ENCODE measurements at places on chromosomes 6 and 20.

DNA sequence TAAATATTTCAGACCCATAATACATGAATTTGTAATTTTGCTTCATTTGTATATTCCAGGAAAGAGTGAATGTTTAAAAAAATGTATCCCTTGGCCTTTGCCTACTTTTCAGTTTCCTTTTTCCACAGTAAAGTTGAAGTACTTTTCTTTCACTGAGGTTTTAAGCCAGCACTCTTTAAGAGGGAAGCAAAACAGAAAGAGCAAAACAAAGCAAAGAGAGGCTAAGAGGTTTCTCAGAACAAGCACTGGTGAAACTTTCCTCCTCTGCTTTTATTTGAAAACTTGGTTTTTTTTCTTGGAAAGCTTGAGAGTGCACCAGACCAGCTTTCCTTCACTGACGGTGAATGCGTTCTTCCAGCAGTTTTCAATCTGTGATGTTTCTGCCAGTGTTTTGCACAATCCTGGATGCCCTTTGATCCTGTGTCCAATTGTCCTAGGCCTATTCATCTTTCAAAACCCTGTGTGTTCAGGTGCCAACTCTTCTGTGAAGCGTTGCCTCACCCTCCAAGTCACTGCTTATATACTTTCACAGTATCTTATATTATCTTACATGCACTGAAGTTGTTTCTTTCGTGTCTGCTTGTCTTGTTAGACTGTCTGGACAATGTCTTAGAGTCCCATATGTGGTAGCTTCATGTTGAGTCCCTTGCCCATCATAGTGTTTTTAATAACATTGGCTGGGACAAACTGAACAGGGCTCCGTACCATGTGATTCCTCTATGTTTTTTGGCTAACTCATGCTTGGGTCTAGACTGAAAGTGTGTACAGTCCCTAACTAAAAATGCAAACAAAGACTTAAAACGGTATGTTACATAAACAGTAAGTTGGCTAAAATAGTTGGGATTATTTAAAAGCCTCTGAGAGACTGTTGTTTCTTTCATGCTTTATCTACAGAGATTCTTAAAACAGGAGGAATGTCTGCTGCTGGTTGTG lies 1.9 kb downstream of the RNF217 start:
- peaks cover 6% of the 10 kb centered on the region for H3K4me1 ChIP-seq
- no peak for DNase-seq
- peak overlapping the region; percentile 71 for H3K4me3 ChIP-seq
- no peaks in the 10 kb centered on the region for H3K36me3 ChIP-seq

DNA sequence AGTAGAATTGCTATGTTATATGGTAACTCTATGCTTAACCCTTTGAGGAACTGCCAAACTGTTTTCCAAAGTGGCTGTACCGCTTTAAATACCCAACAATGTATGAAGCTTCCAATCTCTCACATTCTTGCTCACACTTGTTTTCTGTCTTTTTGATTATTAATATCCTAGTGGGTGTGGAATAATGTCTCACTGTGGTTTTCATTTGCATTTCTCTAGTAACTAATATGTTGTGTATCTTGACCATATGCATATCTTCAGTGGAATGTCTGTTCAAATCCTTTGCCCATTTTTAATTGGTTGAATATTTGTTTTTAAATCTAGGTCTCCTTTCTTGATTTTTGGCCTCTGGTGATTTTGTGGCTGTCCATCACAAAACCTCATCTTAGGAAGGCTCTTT lies 177.8 kb upstream of the PLCB4 start:
- no peaks in the 10 kb centered on the region for H3K4me1 ChIP-seq
- no peak for DNase-seq
- no peaks in the 10 kb centered on the region for H3K27me3 ChIP-seq
- H3K36me3 ChIP-seq: no peaks in the 10 kb centered on the region
- no peak overlapping the region for H3K4me3 ChIP-seq

- H3K27me3 ChIP-seq: no peaks in the 10 kb centered on the region
- H3K4me1 ChIP-seq: no peaks in the 10 kb centered on the region
- H3K4me3 ChIP-seq: no peak overlapping the region
- H3K27ac ChIP-seq: no peak overlapping the region
These were observed 60.1 kb upstream of the PDE7B start for GRCh38 chr6:135791441-135791840.

DNA sequence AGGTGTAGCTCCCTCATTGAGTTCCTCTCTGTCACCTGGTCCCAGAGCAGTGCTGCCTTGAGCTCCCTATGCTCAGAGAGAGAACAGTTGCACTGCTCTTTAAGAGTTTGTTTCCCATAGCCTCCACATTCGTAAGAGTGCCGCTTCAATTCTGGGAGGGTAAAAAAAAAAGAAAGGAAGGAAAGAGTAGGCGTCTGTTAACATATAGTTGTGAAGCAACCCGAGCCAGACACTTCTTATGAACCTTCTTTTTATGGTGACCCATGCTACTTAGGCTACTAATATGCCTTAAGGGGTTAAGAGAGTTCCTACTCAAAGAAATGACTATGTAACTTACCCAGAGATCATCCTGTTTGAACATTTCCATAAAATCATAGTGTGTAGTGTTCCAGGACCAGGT lies 4.3 kb upstream of the ARG1 start:
- no peak overlapping the region for H3K4me3 ChIP-seq
- H3K27me3 ChIP-seq: no peaks in the 10 kb centered on the region
- no peaks in the 10 kb centered on the region for H3K4me1 ChIP-seq
- no peak for DNase-seq
- no peak overlapping the region for H3K27ac ChIP-seq
- H3K36me3 ChIP-seq: no peaks in the 10 kb centered on the region

- no peaks in the 10 kb centered on the region for H3K4me1 ChIP-seq
- H3K4me3 ChIP-seq: no peak overlapping the region
- no peaks in the 10 kb centered on the region for H3K27me3 ChIP-seq
These were observed 115.4 kb downstream of the LAMP5 start for GRCh38 chr20:9629831-9630230.

DNA sequence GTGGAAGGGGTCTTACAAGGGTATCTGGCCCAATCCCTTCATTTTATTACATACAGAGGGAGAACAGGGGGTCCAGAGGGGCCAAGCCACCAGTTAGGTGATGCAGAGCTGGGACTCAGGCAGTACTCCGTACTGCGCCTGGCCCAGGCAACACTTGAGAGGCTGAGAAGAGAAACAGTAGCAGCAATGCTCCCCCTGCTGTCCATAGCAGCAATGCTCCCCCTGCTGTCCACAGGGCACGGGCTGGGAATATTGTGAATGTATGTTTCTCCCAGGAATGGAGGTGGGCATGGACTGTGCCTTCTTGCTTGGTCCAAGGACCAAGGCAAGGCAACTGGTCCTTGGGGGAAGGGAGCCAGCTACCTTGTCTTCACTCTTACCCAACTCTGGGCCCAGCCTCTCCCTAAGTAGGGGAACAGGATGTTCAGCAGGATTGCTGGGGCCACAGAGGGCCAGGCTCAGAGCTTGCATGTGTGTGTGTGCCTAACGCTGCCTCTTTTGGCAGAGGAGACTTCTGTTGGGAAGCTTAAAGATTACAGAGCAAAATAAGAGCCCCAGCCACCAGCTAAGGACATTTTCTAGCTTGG lies 14.8 kb upstream of the FAM83C start:
- H3K4me1 ChIP-seq: peaks cover 34% of the 10 kb centered on the region
- H3K4me3 ChIP-seq: no peak overlapping the region
- H3K27me3 ChIP-seq: no peaks in the 10 kb centered on the region
- no peak for DNase-seq
